ENCODE measurements at places on chromosomes 12 and 14.
A peak's percentile ranks its signal among the peaks of the same experiment; 100 is the strongest.

- DNase-seq = no peak
Measured at GRCh38 chr14:103763730-103764488, 48.3 kb downstream of the ZFYVE21 start.

- peak; percentile 70 for DNase-seq
Measured at GRCh38 chr12:54958048-54958658, 26.4 kb downstream of the TESPA1 start.

DNA sequence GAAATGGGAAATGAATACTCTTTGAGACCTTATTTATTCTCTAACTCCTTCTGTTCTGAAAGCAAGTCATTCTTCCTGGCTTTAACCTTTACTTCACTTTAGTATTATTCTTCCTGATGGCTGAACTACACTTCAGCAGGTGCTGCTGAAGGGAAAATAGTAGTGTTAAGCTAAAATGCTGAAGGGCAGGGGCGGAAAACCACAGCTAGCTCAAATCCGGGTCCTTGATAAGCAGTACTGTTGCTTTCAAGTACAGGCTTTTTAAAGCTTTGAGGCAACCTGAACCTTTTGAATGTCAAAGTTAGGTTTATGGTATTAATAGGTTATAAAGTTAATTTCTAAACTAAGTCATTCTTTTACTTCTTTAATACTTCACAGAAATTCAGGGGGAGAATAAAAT, 10.7 kb downstream of the CCDC196 start:
- DNase-seq = no peak

DNA sequence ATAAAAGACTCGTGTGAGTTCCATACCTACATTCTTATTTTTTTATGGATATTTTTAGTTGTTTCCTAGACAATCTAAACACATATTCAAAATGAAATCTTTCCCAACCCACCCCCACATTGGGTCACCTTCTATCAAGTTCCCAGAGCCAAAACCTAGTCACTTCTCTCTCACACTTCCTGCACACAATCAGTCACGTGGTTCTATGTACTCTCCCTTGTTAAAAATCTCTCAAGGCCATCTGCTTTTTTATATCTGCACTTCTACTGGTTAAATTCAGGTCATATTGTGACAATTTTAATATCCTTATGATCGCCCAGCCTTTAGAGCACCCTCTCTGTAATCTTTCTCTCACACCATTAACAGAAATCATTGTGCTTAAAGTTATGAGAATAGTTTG, 175.0 kb upstream of the SYT10 start:
- no peak for DNase-seq

- DNase-seq = no peak
Measured at GRCh38 chr14:20630340-20631022, 11.0 kb downstream of the OR6S1 start.

GRCh38 chr12:68630598-68630997, 19.9 kb downstream of the RAP1B start:
- no peak for DNase-seq

DNA sequence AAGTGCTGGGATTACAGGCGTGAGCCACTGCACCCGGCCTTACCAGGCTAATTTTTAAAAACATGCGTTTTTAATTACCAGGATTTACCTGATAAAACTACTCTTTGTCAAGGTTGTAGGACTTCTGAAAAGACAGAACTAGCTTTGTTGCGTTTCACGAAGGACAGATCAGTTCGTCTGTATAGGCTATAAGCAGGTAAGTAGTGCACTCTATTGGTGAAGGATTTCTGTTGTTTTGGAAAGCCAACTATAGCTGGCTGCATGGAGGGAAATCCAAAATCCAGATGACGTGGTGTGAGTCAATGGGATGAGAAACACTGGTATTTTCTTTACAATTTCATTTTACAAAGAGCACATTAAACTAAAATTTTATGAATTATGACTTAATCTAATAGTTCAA, 14.6 kb downstream of the GNPNAT1 start:
- no peak for DNase-seq

DNA sequence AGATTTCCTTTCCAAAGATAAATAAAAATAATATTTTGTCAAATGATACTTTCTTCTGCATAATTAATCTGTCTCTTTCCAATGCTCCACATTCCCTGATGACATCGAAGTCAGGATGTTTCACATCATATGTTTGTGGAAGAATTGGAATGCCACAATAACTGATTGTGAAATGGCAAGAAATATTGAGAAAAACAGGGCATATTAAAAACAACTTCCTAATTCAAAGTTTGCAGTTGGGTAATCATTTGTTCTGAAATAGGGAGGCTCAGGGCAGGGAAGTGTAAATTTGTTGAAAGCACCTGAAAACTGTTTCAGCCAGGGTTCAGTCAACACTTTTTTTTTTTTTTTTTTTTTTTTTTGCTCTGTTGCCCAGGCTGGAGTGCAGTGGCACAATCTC, 50.7 kb downstream of the BCAT1 start:
- DNase-seq = no peak

GRCh38 chr14:70425354-70425753, 8.5 kb upstream of the SYNJ2BP start:
- DNase-seq = no peak

- no peak for DNase-seq
Measured at GRCh38 chr14:66420251-66421006, 65.7 kb upstream of the CCDC196 start.

Measured in NCI-H2029 (cell line).